ENCODE measurements at places on chromosomes 13 and 19.
A peak's percentile ranks its signal among the peaks of the same experiment; 100 is the strongest.

DNA sequence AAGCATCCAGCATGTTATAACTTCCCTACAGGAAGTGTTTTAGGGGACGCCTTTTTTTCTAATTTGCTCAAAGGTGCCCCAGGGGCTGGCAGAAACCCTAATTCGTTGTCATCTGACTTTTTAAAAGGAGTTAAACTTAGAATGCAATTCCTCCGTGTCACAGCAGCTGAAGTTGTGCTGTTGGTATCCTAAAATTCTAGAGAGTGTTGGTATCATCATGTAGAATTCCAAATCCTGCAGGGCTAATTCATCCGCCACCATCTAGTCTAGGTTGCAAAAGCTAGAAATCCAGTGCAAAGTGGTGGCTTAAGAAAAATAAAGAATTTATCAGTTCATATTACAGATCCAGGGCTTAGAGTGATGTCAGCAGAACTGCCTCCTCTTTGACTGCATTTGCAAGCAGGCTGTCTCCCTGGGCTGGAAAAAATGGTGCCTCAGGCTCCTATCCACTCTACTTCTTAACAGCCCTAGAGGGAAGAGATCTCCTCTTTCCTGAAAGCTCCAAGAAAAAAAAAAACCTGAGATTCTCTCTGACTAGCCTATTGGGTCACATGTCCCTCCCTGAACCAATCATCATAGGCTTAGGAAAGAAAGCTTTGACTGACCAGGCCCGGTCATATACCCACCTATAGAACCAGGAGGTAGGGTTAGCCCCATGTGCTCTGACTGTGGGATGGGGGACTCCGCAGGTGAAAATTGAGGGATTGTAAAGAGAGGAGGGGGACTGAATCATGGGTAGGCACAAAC lies 73.0 kb downstream of the MAP4K1 start:
- DNase-seq, result peak; percentile 78

- no peak for DNase-seq
Observed at GRCh38 chr13:23504180-23504579, 66.0 kb upstream of the TNFRSF19 start.

DNA sequence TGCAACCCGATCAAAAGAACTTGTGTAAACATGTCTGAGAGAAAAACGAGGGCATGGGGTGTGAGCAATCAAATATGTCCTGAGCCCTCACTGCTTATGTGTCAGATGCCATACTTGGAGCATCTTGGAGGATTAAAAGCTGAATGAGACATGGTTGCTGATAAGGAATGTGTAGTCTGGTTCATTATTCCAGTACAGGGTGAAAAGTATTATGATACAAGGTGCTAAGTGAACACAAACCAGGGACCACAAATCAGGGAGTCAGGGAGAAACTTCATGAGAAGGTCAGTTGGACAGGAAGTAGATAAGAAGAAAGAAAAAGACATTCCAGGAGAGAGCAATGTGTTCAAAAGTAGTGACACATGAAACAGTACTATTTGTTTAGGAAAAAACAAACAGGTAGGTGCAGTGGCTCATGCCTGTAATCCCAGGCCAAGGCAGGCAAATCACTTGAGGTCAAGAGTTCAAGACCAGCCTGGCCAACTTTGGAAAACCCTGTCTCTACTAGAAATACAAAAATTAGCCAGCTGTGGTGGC lies 2.0 kb upstream of the RCBTB1 start:
- DNase-seq, result no peak

GRCh38 chr13:84925443-84925842 lies 873.8 kb downstream of the SLITRK6 start:
- DNase-seq, result no peak

DNA sequence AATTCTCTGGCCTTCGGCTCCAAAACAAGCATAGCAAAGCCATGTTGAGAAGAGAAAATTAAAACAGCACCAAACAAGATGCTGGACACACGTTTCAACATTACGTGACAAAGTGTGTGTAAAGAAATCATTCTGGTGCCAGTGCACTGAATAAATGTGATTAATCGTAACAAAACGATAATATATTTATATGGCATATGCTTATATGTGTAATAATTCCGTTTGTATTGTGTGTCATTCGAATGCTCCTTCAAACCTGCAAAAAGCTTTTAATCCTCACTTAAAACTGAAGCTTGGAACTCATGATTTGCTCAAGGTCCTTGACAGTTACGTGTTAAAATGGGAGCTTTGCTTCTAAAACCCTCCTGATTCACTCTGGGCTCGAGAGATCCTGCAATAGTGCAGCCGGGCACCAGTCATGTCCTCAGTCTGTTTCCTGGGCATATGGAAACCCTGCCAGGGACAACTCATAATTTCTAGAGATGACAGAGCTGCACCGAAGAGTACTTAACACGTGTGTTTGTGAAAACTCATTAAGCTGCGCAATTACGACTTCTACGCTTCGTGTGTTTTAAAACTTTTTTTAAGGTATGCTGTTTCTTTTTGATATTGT lies 731 bp upstream of the AKAP8L start:
- DNase-seq, result no peak

DNA sequence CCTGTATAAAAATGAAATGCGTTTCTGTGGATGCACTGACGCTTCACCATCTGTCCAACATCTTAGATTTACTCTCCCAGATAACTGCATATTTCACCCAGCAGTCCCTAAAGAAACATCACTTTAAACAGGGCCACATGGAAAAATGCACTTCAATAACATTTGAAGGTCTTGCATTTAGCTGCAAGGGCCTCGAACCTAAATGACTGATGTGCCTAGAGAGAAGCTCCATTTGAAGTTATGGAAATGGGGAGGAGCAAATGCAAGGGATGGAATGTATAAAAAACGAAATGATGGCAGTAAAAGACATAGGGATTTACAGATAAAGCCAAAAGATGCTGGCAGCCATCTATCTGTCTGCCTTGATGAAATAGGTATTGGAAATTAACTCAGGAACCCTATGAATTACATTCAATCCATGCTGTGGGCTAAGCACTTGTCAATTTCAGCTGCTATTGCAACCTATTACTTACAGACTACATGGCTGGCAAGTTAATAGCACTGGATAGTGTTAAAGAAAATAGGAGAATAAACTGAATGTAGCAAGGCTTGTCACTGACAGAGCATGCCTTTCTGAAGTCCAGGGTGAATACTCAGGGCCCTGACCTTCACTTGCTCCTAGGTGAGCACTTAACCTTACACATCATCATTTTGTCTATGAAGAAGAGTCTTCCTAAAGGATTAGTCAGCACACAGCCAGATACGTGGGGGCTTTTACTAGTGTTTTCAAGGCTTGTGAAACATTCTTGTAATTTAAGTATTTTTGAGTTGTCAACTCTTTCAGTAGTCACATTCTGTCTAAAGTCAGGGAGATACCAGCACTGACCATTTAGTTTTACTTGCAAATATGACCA lies 963.4 kb downstream of the PCDH17 start:
- DNase-seq, result no peak

GRCh38 chr13:33096886-33097605 lies 80.8 kb downstream of the KL start:
- peak; percentile 16 for DNase-seq

- DNase-seq, result peak; percentile 4
Observed at GRCh38 chr13:81171065-81171647, 830.2 kb upstream of the SPRY2 start.

GRCh38 chr13:41788552-41788951 lies 172.4 kb downstream of the VWA8 start:
- DNase-seq, result peak; percentile 32

- peak; percentile 9 for DNase-seq
Observed at GRCh38 chr19:10450853-10451609, 30.7 kb downstream of the PDE4A start.

DNA sequence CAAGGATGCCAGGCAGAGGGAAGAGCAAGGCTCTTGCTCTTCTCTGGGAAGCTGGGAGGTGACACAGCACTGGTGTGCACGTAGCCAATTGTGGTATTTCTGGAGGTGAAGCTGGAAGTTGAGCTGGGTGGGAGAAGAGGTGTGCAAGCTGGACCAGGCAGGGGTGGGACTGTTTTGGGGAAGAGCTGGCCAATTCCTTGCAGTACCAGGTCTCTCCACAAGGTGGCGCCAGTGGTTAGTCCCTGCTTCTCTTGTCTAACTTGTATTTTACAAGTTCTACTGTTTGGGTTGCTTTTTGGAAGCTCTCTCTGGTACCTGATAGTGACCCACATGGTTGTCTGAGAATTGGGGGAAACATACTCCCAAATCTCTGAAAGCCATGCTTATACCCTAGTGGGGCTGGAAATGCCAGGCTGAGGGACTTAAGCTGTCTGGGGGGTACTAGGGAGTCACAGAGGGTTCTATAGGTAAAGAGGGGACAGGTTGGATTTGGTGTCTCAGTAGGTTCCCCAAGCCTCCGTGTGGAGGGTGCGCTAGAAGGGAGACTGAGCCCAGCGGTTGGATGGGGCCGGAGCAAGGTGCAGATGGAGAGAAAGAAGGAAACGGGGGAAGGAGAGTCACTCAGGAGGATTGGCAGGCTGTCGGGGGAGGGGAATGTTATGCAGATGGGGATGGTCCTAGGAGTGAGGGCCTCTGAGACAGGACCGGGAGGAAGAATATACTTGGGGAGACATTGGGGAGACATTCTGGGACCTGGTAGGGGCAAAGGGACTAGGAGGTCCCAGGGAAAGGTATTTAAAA lies 3.0 kb downstream of the HPN start:
- DNase-seq, result no peak

GRCh38 chr19:6271721-6272410 lies 7.9 kb downstream of the MLLT1 start:
- DNase-seq, result no peak

GRCh38 chr13:97582170-97582569 lies 148.2 kb downstream of the RAP2A start:
- peak; percentile 33 for DNase-seq

DNA sequence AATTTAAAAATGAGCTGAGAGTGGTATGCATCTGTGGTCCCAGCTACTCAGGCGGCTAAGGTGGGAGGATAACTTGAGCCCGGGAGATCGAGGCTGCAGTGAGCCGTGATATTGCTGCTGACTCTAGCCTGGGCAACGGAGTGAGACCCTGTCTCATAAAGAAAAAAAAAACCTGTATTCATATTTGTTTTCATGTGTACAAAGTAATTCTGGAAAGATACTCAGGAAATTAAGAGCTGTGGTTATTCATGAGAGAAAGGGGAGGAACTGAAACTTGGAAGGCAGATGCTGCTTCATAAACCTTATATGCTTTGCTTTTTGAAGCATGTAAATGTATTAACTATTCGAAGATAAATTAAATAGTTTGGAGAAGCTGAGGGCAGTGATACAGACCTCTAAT lies 8.8 kb upstream of the RLN3 start:
- peak; percentile 46 for DNase-seq

All from inflammatory macrophage treated with lipopolysaccharide for 4 hours (primary cell).